ENCODE measurements at places on chromosomes 4 and X. TPM values are rescaled to one million over a fixed set of nuclear protein-coding genes. Genes with fewer than 3 reads are reported as not detected.

DNA sequence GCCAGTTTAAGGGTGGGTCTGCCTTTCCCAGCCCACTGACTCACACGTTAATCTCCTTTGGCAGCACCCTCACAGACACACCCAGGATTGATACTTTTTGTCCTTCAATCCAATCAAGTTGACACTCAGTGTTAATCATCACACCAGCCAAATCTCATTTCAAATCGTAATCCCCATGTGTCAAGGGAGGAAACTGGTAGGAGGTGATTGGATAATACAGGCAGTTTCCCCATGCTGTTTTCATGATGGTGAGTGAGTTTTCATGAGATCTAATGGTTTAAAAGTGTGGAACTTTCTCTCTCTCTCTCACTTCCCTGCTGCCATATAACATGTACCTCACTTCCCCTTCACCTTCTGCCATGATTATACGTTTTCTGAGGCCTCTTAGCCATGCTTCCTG lies 647.2 kb upstream of the FRG1 start:
- no peaks in the 10 kb centered on the region for H3K36me3 ChIP-seq
- H3K27me3 ChIP-seq: no peaks in the 10 kb centered on the region
- DNase-seq: no peak

DNA sequence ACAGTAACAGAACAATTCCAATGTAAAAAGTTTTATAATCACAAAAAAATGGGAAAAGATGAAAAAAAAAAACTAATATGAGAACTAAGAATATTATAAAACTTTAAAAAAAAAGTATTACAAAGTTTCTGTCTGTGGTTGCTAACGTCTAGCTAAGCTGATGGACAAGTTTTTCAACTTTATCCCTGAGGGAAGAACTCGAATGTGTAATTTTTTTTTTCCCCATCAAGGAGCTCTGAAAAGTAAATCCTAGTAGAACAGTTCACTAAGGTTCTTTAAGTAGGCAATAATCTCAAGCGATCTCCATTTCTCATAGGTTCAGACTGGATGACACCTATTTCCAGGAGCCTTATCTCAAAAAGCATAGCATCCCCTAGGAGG lies 14.2 kb downstream of the ADGRA3 start:
- H3K4me3 ChIP-seq: no peak overlapping the region
- H3K27ac ChIP-seq: no peak overlapping the region
- no peaks in the 10 kb centered on the region for H3K4me1 ChIP-seq

GRCh38 chr4:10081218-10081606 lies 35.4 kb downstream of the WDR1 start:
- H3K4me1 ChIP-seq: no peaks in the 10 kb centered on the region
- peaks cover 21% of the 10 kb centered on the region for H3K36me3 ChIP-seq
- H3K27me3 ChIP-seq: no peaks in the 10 kb centered on the region
- H3K4me3 ChIP-seq: no peak overlapping the region
- DNase-seq: no peak

DNA sequence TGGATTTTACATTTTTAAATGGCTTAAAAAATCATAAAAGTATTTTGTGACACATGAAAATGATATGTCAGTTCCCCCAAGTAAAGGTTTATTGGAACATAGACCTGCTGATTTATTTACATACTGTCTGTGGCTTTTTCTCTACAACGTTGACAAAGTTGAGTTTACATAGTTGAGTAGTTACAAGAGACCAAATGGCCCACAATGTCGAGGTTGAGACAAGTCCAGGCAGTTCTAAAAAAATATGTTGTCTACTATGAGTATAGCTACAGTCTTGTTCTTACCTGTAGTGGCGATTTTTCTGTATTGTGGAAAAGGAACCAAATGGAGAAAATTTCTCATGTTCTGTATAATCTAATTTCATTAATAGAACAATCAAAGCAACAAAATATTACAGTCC lies 163.2 kb downstream of the FRAS1 start:
- no peak for DNase-seq
- no peak overlapping the region for H3K27ac ChIP-seq
- H3K4me1 ChIP-seq: no peaks in the 10 kb centered on the region
- no peaks in the 10 kb centered on the region for H3K27me3 ChIP-seq
- H3K36me3 ChIP-seq: no peaks in the 10 kb centered on the region

- no peaks in the 10 kb centered on the region for H3K36me3 ChIP-seq
- H3K4me3 ChIP-seq: no peak overlapping the region
- no peak overlapping the region for H3K27ac ChIP-seq
- no peaks in the 10 kb centered on the region for H3K4me1 ChIP-seq
Measured at GRCh38 chr4:57090079-57090478, 20.1 kb downstream of the IGFBP7 start.

DNA sequence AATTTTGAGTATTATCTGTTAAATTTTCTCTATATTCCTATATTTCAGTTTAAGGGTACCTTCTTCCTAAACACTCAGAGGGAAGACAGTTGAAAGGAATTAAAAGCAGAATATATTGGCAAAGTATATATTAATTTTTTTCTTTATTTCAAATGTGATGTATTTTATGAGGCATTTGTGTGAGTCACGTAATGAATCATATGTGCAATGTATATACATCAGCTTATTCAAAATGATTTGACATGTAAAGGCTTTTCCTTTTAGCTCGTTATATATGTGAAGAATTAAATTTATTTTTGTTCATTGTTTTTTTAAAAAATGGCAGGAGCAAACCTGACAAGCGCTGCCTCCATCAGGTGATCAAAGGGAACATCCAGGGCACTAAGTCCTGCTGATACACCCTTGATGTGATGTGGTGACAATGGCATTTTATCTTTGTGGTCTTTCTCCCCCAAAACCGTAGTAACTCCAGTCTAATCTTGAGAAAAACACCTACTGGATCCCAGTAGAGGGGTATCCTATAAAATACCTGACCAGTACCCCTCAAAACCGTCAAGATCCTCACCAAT lies 8.9 kb downstream of the WWC2 start:
- no peaks in the 10 kb centered on the region for H3K36me3 ChIP-seq
- H3K4me3 ChIP-seq: no peak overlapping the region
- H3K27me3 ChIP-seq: no peaks in the 10 kb centered on the region
- DNase-seq: no peak
- H3K27ac ChIP-seq: no peak overlapping the region

DNA sequence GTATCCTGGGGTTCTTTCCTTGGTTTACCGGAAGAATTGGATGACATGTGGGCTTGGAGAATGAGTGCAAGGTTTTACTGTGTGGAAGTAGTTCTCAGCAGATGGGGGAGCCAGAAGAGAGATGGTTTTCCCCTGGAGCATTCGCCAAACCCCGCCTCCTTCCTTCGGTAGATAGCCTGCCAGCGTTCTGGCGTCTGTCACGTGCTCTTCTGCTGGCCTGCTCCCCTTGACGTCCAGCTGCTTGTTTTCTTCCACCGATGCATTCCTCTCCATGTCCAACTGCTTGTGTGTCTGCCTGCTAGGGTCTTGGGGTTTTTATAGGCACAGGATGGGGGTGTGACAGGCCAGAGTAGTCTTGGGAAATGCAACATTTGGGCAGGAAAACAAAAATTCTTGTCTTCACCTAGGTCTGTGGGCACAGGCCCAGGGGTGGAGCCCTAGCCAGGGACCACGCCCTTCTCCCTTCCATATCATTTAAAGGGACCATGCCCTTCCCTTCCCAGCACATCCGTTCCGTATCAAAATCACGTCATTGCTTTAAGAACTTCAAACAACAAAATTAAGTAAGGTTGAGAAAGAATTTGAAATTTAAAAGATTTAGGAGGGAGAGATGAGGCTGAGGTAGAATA lies 538.7 kb upstream of the SMIM31 start:
- no peak for DNase-seq
- H3K4me3 ChIP-seq: no peak overlapping the region
- no peak overlapping the region for H3K27ac ChIP-seq
- no peaks in the 10 kb centered on the region for H3K36me3 ChIP-seq

GRCh38 chrX:102129473-102129872 lies 4.0 kb downstream of the TCEAL2 start:
- H3K27me3 ChIP-seq: no peaks in the 10 kb centered on the region
- no peaks in the 10 kb centered on the region for H3K36me3 ChIP-seq
- H3K4me3 ChIP-seq: no peak overlapping the region
- no peak overlapping the region for H3K27ac ChIP-seq
- no peaks in the 10 kb centered on the region for H3K4me1 ChIP-seq

DNA sequence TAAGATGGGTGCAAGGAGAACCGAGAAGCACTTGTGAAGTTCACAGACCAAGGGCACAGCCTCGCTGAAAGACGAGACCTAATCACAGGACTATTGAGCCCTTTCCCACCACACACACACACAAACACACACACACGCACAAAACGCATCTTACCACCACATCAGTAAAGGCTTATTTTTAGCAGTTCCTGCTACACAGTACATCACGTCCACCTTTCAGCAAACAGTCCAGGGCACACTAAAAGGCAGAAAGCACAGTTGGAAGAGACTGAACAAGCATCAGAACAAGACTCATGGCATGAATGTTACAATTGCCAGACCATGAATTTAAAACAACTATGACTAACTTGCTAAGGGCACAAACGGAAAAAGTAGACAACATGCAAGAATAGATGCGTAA lies 83.6 kb upstream of the MAPK10 start:
- H3K4me1 ChIP-seq: no peaks in the 10 kb centered on the region
- H3K27ac ChIP-seq: no peak overlapping the region
- no peak for DNase-seq
- no peaks in the 10 kb centered on the region for H3K36me3 ChIP-seq

The OPN1MW gene
- not detected for total RNA-seq

The IL9R gene
- 2.8 TPM for total RNA-seq

The SLC38A5 gene
- total RNA-seq: not detected

Data from Karpas-422 (cell line).